Activated CD8-positive, alpha-beta memory T cell treated with anti-CD3 and anti-CD28 coated beads, Interleukin-2, amount 10 ng/mL, durations not matched to agents 7 days and 5 days (primary cell): ENCODE measurements at places on chromosomes 11 and 22. TPM values are rescaled to one million over a fixed set of nuclear protein-coding genes. Genes with fewer than 3 reads are reported as not detected.

DNA sequence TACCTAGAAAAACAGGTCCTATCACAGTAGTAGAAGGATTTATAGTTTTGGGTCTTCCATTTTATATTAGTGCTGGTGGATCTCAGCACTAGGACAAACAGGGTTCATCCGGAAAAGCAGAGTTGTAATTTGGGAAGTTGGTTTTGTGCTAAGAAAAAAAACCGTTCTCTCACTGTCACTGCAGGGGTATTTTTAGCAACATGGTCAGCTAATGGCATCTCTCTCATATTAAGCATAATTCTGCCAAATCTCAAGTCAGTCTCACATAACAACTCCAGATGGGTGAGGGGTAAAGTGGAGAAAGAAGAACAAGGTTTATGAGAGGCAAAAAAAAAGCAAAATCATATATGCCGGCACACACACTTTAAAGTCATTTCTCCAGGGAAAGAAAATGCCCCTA is 51.6 kb upstream of the GDPD4 start:
- no peaks in the 10 kb centered on the region for H3K4me1 ChIP-seq
- H3K4me3 ChIP-seq, result no peak overlapping the region
- no peaks in the 10 kb centered on the region for H3K27me3 ChIP-seq

- H3K4me1 ChIP-seq, result no peaks in the 10 kb centered on the region
- no peak overlapping the region for H3K4me3 ChIP-seq
- no peak overlapping the region for H3K27ac ChIP-seq
- DNase-seq, result no peak
- H3K36me3 ChIP-seq, result no peaks in the 10 kb centered on the region
Observed at GRCh38 chr11:8731647-8732323, 49.2 kb downstream of the RPL27A start.

DNA sequence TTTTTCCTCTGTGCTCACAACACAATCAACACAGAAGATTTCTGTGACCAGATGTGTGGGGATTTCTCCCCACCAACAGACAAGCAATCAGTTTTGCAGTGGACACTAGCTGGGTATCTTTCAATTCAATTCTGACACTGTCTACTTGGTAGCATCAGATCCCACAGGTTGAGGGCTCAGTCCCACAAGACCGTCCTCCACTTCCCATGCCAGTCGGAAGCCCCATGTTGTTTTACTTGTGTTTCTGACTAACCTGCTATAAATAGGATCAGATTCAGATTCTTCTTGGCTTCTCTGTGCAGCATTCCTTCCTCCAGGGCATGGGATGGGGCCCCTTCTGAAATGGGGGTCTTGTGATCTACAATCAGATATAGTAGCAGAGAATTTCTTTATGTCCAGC is 19.6 kb downstream of the ACER3 start:
- H3K27me3 ChIP-seq, result no peaks in the 10 kb centered on the region
- peaks cover 5% of the 10 kb centered on the region for H3K4me1 ChIP-seq
- no peak for DNase-seq

DNA sequence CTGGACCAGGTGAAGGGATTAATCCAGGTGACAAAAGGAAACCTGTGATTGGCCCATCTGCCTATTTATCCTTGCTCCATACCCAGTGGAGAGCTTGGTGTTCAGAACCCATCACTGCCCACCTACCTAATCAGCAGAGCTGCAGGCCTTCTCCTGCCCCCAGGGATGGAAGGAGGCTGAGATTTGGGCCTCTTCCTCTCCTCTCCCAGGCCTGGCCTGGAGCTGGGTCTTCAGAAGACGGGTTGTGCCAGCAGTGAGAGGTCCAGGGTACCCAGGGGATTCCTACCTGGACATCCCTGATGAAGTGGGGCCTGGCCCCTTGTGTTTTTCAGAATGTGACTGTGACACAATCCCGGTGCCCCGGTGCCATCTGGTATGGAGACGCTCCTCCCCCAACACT is 80.3 kb upstream of the MYOD1 start:
- DNase-seq, result no peak
- H3K4me3 ChIP-seq, result no peak overlapping the region
- no peaks in the 10 kb centered on the region for H3K4me1 ChIP-seq
- no peak overlapping the region for H3K27ac ChIP-seq
- H3K36me3 ChIP-seq, result no peaks in the 10 kb centered on the region
- H3K27me3 ChIP-seq, result no peaks in the 10 kb centered on the region

DNA sequence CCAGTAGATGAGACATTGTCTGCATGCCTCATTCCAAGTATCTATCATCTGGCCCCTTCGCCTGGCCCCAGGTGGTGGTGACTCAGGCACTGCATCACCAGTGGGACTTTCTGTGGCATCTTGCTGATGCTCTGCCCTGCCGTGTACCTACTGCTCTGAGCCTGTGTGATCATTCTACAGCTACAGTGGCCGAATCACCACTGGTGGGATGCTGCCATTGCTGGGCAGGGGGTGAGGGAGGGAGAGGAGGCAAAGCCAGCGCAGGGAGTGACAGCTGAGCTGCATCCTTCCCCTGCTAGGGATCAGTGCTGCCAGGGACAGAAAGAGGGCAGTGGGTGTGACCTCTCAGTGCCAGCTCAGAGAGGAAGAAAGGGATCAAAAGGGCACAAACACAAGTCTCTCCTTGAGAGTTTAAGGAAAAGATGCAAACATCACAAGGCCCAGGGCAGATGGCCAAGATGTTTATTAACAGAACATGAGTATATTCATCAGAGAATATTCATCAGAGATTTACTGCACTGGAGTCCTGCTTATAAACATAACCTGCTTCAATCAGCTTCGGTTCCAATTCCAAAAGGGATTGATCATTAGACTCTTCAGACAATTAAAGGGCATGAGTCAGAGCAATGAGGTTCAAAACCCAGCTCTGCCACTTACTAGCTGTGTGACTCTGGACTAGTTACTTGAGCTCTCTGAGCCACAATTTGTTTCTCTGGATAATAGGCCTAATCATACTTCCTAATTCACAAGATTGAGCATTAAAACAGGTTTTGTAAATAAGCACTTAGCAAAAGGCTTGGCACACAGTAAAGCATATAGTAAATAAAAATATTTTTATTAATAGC is 109.8 kb downstream of the NAT10 start:
- no peak overlapping the region for H3K27ac ChIP-seq
- peaks cover 12% of the 10 kb centered on the region for H3K4me1 ChIP-seq
- DNase-seq, result peak; percentile 71
- peaks cover 2% of the 10 kb centered on the region for H3K36me3 ChIP-seq
- no peak overlapping the region for H3K4me3 ChIP-seq
- peaks cover 17% of the 10 kb centered on the region for H3K27me3 ChIP-seq

ESAM gene
- 0.16 TPM for total RNA-seq

SERHL2 gene
- 1.4 TPM for total RNA-seq

ADM2 gene
- 5.3 TPM for total RNA-seq

OR52N4 gene
- 0.23 TPM for total RNA-seq

CLNS1A gene
- total RNA-seq, result 89.4 TPM
